NK-92 treated with Interleukin-12 subunit alpha and Interleukin-12 subunit beta, amount 100 ng/mL, for 24 hours (cell line): ENCODE measurements at places on chromosomes 3 and 15.

DNA sequence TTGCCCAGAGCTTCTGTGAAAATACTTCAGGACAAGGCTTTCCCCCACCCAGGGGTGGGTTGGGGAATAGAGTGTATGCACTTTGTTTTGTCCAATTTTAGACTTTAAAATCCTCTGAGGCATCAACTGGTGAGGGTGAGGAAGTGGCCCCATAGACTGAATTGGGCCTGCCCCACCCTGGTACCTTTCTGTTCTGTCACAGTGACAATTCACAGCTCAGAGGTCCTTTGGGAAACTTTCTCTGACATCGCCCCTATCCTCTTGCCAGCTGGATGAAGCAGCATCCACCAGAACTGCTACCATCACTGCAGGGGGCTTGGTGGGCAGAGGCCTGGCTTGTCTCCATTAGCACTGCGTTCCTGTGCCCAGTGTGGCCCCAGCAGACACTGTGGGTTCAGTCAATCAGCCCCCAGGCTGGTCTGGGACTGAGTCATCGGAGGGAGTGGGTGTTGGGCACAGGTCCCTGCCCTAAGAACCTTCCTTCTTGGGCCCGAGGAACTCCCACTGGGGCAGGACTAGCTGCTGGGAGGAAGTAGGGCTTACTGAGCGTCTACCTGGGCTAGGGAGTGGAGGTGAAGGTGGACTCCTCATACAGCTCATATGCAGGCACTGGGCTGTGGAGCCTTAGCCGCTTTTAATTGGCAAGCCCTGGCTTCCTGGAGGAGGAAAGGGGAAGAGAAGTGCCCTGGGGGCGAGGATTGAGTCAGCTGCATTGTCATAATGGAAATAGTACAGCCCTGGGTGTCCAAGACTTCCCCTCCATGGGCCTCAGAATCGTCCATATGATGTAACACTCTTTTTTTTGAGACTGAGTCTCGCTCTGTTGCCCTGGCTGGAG is 1.5 kb upstream of the PPM1M start:
- no peak for DNase-seq

DNA sequence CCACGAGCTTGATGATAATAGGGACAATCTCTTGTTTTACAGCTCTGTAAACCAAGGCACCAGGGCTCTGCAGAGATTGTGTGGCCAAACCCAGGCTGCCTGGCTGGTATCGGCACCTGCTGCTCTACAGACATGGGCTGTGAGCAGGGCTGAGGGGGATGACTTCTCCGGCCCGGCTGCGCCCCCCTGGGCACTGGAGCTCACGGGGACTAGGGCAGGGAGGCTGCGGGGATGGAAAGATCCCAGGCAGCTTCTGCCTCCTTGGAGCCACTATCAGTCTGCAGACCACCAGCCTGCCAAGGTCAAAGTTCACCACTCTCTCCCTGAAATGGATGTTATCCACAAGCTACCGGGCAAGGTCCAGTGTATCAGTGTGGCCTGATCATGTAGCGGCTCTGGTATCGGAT is 22.0 kb upstream of the PIGZ start:
- DNase-seq: no peak

- no peak for DNase-seq
These were observed 77.4 kb downstream of the SEC22A start for GRCh38 chr3:123279121-123279520.

DNA sequence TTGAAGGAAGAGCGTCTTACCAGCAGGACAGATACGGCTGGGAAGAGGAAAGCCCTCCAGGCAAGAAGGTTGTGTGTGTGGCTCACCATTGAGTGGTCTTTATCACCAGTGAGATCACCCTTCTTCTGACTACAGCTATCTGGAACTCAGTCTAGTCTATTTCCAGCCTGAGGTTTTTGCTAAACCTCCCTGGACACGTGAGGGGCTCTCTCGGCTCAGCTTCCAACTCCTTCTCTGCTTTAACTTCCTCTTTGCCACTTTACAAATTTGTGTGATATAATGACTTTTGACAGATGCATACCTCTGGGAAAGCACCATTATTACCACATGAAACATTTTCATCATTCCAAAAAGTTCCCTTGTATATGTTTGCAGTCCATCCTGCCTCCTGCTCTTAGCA is 15.3 kb upstream of the ROPN1 start:
- no peak for DNase-seq

- peak; percentile 46 for DNase-seq
These were observed 682 bp downstream of the CLDND1 start for GRCh38 chr3:98521897-98522543.

- DNase-seq: no peak
These were observed 8.9 kb downstream of the ECE2 start for GRCh38 chr3:184284696-184285095.

DNA sequence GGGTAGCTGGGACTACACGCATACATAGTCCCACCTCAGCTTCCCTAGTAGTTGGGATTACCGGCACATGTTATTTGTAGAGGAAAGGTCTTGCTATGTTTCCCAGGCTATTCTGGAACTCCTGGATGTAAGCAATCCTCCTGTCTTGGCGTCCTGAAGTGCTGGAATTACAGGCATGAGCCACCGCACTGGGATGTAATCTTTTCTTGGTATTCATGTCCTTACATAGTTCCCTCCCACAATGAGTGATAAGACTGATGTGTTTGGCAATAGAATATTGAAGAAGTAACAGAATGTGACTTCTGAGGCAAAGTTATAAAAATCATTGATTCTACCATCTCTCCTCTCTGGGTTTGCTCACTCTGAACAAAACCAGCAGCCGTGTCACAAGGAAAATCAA is 22.7 kb upstream of the ALCAM start:
- DNase-seq: no peak

GRCh38 chr3:165827233-165827632 is 10.0 kb downstream of the BCHE start:
- no peak for DNase-seq

- no peak for DNase-seq
These were observed 28.5 kb downstream of the TMEM212 start for GRCh38 chr3:171871392-171872274.

DNA sequence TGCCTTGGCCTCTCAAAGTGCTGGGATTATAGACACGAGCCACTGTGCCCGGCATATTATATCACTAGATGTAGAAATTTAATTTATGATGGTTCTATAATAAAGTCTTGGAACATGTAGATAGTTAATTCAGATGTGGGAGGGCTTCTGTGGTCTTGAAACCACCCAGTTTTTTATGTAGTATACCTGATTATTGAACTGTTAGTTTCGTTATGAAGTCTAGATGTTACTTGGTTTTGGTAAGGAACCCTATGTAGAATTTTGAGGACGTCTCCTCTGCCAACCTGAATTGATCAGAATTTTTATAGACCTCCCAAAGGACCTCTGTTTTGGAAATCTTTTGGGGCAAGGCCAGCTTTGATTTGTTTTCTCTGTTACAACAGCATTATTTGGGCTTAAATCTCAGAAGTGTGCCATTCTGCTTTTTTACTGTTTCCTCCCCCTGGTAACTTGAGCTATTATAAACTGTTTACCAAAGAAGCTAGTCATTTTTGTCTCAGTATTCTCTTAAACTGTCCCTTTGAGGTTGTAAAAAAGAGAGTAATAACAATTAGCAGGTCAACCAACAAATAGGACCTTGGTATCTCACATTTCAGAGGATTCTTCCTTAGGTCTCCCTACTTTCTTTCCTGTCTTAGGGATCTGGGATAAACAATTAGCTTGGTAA is 20.8 kb downstream of the AKAP13 start:
- no peak for DNase-seq

DNA sequence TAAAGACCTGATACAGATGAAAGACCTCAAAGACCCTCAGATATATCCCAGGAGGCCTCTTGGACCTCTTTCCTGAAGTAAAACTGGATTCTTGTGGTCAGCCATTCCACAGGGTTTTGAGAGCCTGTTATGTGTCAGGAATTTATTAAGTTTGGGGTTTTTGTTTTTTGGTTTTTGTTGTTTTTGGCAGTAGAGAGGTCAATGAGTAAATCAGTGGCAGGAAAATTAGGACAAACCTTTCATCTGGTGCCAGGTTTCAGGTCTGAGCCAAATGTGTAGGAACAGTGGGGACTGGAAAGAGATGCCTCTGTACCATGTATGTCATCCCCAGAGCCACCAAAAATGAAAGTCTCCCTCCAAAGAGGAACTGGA is 520.4 kb upstream of the MDFIC2 start:
- no peak for DNase-seq

DNA sequence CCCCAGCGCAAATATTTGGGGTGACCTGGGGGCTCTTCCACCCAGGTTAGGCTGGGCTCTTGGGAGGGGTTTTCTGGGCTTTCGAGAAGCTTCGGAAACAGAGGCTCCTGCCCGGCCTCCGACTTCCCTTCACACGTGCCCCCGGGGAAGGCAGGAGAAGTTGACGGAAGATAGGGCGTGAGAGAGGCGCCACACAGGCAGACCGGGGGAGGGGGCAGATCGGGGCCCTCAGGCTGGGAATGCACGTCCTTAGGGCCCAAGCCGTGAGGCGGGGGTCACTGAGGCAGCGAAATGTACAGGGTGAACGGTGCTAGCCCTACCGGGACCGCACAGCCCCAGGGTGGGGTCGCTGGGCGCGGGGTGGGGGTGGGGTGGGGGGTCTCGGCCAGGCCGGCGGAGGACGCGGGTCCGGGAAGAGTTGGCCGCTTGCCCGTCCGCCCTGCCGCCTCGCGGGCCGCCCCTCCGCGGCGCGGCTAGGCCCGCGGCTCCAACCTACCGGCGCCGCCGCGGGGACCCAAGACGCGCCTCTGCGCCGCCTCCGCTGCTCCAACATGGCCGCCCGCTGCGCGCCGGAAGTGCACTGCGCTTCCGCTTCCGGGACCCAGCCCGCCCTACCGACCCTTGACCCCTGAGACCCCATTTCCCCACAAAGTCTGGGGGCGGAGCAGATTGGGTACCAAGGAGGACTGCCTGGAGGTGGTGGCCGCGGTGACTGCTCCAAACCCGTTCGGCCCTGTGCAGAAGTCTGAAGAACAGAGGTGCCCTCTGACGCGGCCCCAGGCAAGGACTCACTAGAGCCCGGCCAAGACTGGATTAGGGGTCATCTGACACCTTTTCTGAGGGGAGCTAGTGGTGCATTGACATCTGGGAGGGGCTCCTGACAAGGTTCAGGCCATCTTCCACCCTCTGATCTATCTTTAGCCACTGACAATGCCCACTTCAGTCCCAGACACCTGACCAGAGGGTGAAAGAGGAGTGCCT is at the start of gene CCDC71:
CCDC71 (minus strand) TSS at position 561 of the 981 bp plus-strand sequence. CDS start 2,123 bp downstream, outside the sequence.
- peak; percentile 27 for DNase-seq

GRCh38 chr15:36661042-36661441 is 81.6 kb downstream of the CDIN1 start:
- no peak for DNase-seq

DNA sequence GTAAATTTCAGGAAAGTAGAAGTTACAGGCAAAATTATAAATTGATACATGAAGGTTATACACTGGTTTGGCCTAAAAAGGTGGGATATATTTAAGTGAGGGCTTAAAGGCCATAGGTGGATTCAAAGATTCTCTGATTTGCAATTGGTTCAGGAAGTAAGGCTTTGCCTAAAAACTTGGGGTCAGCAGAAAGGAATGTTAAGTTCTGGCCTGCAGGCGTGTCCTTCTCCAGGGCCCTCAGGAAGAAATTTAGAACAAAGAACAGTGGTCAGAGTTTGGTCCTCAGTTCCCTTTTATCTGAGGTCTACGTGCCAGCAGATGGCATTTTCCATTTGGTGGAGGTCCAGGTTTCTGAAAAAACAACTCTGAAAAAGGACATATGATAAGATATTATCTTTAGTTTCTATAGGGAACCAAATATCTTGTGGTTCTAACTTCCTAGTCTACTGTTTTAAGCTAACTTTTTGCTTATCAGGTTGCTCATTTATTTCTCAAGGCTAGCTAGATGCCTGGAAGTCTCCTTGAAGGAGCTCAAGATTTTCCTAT is 40.5 kb downstream of the SCN11A start:
- no peak for DNase-seq

DNA sequence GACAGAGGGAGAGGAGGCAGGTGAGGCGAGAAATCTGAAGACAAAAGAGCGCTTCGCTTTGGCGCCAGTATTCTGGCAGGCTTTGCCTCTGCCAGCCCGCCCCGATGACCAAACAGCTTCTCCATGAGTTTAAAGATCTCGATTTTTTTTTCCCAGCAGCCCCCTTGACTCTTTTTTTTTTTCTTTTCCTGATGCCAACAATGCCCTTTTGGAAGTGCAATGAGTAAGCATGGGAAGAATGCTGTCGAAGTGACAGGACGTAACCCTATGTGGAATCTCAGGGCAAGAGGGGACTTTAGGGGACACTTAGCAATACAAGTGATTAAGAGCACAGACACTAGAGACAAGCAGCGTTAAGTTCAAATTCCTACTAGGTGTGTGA is 211.7 kb downstream of the FGF12 start:
- DNase-seq: no peak

GRCh38 chr3:86774082-86774691 is 216.8 kb downstream of the VGLL3 start:
- DNase-seq: no peak

DNA sequence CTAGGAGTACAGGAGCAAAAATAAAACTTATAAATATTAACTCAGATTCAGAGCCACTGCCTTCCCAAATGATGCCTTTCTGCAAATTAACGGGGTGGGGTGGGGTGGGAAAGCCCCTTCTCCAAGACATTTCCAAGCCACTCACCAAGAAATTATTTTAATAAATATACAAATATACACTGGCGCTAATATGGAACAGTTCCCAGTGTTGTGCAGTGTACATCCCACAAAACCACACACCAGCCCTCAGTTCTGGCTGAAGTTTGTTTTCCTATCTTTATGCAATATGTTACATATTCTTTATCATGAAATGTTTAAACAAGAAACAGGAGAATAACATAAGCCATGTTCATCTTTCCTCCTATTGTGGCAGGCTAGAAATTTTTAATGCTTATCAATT is 53.0 kb upstream of the GYG1 start:
- DNase-seq: no peak

GRCh38 chr3:160184655-160185054 is 40.6 kb upstream of the C3orf80 start:
- no peak for DNase-seq

GRCh38 chr3:145272684-145273083 is 888.3 kb downstream of the PLOD2 start:
- no peak for DNase-seq

DNA sequence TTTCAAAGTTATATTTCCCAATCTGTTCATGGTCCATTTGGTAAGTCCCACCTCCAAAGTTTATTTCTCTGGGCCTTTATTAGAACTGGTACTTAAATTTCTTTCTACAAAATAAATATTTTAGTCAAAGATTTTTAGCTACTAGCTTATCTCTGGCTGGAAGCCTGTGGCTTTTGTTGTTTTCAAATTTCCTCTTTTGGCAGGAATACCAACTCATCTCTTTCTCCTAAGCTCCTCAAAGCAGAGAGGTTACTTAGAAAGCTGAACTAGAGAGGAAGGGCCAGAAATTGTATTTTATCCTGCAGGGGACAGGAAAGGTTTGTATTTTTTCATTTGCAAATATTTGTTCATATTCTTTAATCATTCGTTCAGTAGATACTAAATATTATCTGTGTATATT is 227.8 kb downstream of the TBL1XR1 start:
- no peak for DNase-seq

DNA sequence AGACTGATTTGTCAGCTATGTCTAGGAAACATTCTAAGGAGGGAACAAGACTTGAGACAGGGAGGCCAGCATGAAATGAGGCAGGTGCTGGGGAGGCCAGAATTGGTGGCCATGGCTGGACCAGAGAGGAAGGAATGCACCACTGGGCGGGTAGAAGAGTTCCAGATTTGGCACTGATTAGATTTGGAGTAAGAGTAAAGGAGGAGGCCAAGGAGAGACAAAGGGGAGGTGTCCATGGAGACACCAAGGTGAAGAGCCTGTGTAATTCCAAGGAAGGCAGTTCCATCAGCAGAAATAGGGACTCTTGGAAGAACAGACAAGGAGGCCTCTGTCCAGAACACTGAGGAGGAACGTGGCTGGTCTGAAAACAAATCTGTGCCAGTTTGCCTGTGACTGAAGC is 1.8 kb downstream of the ARNT2 start:
- DNase-seq: no peak
